ENCODE measurements at places on chromosomes 4 and X.

- peak; percentile 22 for DNase-seq
Measured at GRCh38 chrX:45232139-45232538, 31.5 kb upstream of the DIPK2B start.

- no peak for DNase-seq
Measured at GRCh38 chr4:148004228-148004857, 272.5 kb downstream of the ARHGAP10 start.

- DNase-seq: no peak
Measured at GRCh38 chrX:132486599-132487178, 2.1 kb downstream of the MBNL3 start.

GRCh38 chr4:113682730-113683537, 78.6 kb downstream of the CAMK2D start:
- DNase-seq: peak; percentile 88

- DNase-seq: no peak
Measured at GRCh38 chr4:166724369-166724768, 509.9 kb downstream of the SPOCK3 start.

- DNase-seq: no peak
Measured at GRCh38 chr4:113080624-113081023, 31.2 kb downstream of the ANK2 start.

GRCh38 chr4:100367451-100367850, 150.4 kb downstream of the EMCN start:
- DNase-seq: no peak

DNA sequence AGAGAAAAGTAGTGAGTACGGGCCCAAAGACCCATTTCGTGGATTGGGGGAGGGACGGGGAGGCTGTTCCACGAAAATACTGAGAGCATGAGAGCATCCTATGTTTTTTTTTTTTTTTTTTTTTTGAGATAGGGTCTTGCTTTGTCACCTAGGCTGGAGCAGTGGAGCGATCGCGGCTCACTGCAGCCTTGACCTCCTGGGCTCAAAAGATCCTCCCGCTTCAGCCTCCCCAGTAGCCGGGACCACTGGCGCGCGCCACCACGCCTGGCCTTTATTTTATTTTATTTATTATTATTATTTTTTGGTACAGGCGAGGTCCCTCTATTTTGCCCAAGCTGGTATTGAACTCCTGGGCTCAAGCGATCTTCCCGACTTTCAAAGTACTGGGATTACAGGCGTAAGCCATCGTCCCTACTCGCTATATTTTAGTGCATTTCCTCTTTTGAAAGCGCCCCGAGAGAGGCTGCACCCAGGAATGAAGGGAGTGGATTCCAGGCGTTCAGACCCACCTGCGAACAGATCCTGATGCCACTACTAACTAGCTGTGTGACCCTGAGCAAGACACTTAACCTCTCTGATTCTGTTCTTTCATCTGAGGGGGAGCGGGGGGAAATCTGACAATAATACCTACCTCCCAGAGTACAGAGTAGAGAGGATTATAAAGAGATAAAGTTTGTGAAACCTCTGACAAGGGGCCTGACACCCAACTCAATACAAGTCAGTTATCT, 5.4 kb upstream of the MSX1 start:
- DNase-seq: no peak

DNA sequence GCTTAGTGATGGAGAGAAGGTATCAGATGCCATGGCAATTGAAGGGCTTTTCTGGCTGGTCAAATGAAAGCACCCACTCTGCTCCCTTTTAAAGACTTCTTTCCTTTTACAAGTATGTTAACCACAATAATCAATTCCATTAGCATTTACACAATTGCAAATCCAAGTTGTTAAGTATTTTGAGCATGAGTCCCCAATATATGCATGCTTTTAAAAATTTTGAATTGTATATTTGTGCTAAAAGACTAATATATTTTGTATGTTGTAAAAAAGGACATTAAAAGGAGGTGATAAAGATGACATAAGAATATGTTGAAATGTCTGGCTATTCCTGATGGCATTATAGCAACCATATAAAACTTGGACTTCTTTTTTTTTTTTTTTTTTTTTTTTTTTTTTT, 639.9 kb upstream of the CPEB2 start:
- no peak for DNase-seq

DNA sequence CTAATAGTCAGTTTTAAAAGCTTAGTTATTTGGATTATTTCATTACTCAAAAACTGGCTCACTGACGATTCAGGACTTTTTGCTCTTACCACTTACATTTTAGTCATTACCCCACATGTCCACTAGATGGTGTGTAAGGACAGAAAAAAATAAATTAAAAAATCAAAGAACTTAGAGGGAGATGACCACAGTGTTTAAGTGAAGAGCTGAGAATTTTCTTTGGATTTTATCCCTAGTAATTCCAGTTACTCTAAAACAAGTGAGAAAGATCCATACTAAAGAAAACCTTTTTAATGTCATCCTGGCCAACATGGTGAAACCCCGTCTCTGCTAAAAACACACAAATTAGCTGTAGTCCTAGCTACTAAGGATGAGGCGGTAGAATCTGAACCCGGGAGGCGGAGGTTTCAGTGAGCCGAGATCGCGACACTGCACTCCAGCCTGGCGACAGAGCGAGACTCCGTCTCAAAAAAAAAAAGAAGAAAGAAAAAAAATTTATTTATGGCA, 26.4 kb upstream of the TMPRSS11B start:
- no peak for DNase-seq

- DNase-seq: no peak
Measured at GRCh38 chr4:8274765-8275547, 5.4 kb downstream of the HTRA3 start.

DNA sequence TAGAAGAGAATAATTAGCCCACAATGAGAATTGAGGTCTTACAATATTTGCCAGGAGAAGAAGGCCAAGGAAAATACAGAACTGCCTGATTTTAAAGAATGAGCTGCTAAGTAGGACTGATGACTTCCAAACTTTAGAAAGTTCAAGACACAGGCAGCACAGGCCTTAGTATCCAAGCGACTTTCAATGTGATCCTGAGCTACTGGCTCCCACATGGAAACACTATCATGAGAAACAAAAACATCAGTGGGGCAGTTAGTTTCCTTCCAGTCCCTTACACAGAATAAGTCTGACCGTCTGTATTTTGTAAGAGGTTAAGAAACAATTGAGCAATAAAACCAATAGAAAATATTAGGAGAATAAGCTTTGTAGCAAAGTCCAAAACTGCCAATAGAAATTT, 251.4 kb downstream of the COL25A1 start:
- DNase-seq: no peak

DNA sequence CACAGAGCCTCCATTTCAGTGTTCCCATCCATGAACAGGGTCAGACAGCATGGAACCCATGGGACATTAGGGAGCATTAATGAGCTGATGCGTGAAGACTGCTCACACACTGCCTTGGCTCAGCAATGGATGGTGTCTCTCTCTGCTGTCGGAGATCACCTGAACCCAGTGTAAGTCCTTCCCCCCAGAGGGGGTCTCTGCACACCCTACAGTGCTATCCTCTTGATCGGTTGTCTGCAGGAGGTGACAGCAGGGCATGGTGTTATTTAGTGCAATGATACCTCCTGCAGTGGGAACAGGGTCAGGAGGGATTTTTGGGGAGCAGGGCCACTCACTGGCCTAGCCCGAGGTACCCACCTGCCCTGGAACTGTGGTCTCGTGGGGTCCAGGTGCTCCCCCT, 25.6 kb downstream of the APELA start:
- DNase-seq: no peak

DNA sequence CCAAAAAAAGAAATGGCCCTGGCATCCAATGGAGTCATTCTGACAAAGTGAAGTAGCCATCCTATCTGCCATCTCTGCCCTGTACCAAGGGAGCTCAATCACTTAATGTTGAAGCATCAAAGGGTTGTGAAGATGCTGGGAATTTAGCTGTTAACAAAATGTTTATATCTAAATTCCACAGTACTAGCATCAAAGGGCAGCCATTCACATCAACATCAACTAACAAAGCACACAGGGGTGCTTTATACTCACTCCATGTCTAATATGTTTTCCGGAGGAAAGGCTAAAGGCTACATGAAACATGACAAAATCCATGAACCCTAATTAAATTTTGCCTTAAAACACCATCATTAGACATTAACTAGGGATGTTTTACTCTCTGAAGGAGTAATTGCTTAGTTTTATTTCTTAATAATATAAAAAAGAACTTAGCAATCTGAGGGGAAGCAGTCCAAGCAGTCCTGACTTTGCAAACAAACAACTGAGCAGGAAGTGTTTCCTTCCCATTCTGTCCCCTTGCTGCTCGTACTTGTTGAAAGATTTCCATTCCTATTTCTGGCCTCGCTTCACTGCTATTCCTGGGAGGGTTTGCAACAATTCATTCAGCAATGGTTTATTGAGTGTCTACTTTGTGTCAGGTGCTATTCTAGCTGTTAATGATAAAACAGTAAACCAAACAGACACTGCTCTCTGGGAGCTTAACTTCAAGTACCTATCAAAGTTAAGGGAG, 208.6 kb upstream of the SLC7A11 start:
- no peak for DNase-seq

GRCh38 chr4:142752202-142752786, 93.8 kb downstream of the INPP4B start:
- DNase-seq: no peak

DNA sequence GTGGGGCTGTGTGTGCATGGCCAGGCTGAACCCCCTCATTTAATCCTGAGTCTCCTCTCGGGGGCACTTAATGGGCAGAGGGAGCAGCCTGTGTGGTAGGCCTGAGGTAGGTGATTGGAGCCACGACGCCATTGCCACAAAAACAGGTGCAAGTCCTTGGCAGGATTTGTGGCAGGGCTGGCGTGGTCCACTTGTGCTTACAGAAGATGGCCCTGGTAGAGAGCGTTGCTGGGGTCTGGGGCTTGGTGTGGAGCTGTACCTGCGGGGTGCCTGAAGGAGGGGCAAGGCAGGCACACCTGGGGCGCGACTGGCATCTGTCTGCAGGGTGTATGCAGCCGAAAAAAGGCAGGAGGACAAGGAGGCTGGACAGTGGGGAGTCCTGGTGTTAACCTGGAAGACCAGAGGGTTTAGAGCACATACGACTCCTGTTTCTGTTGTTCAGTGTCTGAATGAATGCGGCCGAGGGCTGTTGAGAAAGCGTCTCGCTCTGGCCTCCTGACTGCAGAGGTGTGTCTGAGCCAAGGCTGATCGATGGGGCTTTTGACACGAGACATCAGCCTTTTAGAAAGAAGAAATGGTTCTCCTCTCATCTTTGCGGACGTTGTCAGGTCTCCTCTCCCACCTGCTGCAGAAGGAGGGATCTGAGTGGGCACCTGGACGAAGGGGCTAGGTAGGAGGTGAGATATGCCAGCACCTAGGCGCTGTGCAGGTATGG, 52.0 kb downstream of the TBC1D14 start:
- no peak for DNase-seq

- DNase-seq: no peak
Measured at GRCh38 chr4:74374561-74375327, 9.8 kb downstream of the EREG start.

DNA sequence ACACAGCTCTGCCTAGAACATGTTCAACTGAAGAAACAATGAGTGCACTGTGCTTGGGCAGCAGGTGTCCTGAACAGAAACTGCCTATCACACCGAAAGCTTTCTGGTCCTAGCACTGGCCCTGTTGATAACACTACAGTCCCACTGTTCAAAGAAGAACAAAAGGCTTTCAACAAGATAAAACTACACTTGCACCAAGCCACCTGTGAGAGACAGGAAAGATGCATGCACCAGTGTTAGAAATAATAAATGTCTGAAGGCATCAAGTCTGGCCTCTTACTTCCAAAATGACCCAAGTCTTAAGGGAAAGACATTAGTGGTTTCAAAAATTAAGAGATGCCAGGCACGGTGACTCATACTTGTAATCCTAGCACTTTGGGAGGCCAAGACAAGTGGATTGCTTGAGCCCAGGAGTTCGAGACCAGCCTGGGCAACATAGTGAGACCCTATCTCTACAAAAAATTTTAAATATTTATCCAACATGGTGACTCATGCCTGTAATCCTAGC, 68.7 kb downstream of the APBB2 start:
- no peak for DNase-seq

GRCh38 chrX:21740329-21741274, 17.3 kb downstream of the SMPX start:
- no peak for DNase-seq

- no peak for DNase-seq
Measured at GRCh38 chr4:58649226-58649625, 1539.0 kb upstream of the IGFBP7 start.
